Muscle of back (tissue), 13 donors: ENCODE measurements at places on chromosomes 13 and 19.

DNA sequence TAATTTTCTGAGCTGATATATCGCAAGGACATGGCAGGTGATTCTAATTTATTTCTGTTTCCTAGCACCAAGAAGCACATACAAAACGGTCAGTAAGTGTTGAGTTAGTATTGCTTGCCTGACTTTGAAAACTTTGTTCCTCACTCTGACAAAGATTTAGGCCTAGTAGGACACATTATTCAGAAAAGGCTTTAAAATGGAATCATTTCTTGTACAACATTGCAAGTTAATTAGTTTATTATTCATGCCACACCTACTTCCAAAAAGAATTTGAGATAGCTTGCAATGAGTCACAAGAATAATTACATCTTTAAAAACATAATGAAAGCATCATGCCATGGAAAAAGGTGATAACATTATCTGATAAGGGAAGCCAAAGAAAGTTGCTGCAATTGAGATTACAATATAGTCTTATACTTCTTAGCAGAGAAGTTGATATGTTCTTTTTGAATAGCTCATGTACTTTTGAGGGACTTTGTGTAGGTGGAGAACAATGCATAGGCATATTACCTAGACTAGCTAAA lies 474.2 kb downstream of the KLF5 start:
- DNase-seq = no peak

DNA sequence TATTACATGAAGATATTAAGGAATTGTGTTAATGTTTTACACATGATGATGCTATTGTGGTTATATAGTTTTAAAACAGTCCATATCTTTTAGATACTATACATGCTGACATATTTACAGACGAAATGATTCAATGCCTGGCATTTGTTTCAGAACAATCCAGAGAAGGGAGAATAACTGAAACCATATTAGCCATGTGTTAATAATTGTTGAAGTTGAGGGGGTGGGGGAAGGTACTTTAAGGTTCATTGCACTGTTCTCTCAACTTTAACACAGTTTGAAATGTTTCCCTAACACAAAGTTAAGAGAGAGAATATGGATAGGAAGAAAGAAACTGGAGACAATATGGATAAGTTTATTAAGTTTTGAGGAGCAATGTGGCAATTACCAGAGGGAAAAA lies 5.8 kb downstream of the CRYL1 start:
- DNase-seq = peak; percentile 16

GRCh38 chr13:111219950-111220349 lies 100.5 kb upstream of the TEX29 start:
- no peak for DNase-seq

- peak; percentile 67 for DNase-seq
These were observed 82.9 kb upstream of the CACNA1A start for GRCh38 chr19:13588957-13589833.

- DNase-seq = no peak
These were observed 41.4 kb downstream of the ZNF333 start for GRCh38 chr19:14731200-14731599.

- no peak for DNase-seq
These were observed 123.4 kb downstream of the NUFIP1 start for GRCh38 chr13:44865722-44866410.

GRCh38 chr19:29871143-29871542 lies 59.4 kb downstream of the CCNE1 start:
- no peak for DNase-seq

DNA sequence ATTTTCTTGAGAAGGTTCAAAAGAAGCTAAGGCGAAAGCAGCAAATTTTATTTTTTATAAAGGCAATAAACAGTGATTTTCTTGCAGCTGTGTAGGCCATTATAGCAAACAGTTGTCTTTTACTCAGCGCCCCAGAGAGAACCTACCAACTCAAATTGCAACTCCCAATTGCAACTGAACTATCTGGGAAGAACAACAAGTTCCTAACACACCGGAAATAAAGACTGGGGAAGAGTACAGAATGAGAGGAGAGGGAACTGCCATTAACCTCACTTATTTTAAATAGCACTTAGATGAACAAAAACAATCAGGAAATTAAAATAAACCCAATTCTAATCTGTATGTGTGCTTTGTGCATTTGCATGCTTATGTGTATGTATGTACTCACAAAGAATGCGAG lies 171.1 kb downstream of the KCTD12 start:
- DNase-seq = peak; percentile 85

DNA sequence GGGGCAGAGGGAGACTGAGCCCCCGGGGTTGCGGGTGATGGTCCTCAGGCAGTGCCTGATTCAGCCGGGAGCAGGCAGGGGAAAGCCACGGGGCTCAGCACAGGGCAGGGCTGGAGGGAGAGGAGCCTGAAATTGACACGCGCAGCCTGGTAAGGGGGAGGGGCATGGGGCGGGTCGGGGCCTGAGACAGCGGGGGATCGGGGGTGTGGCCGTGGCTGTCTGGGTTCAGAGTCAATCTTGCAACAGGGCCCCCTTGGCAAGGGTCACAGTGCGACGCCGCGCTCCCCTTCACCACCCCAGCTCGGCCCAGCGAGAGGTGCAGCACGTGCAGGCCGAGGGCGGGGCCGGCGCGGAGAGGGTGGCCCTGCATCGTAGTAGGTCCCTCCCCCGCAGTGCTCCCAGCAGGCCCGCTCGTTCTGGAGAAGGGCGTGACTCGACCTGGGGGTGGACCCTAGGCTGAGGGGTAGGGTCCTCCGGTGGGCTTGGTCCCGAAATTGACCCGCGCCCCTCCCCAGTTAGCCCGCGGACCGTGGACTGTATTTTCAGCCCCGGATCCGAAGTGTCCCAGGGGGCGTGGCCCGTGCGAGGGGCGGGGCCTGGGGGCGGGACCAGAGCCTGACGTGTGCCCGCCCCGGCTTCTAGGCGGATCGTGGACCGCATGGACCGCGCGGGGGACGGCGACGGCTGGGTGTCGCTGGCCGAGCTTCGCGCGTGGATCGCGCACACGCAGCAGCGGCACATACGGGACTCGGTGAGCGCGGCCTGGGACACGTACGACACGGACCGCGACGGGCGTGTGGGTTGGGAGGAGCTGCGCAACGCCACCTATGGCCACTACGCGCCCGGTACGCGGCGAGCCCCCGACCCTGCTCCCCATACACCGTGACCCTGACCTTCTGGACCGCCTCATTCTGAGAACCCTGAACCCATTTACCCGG lies 6.0 kb downstream of the RCN3 start:
- peak; percentile 69 for DNase-seq

- DNase-seq = no peak
These were observed 34.1 kb downstream of the PSG5 start for GRCh38 chr19:43152214-43152613.

DNA sequence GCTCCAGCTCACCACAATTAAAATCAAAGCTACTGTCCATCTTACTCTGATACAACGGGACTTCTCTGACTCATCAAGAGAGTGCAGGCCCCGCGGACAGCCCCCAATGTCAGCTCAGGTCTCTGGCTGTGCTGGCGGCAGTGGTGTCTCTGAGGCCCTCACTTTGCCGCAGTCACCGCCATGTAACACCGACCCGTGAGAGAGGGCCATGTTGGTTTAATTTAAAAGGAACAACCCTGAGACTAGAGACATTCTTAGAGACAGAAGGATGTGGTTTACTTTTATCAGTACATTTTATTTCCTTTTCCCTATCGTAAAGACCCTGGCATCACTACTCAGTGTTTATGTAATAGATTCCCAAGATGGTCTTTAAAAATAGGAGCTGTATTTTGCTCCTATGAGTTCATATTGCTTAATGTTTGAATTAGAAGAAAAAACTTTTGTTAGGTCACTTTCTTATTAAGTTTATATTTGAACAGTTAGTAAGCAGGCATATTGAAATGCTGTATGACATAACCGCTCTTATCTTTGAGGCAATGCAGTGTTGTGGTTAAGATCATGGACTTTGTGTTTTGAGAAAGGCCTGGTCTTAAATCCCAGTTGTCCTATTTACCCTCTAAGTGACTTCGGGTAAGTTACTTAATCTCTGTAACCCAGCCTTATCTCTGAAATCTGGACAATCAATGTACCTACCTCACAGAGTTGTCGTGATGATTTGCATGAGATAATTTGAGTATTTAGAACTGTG lies 23.4 kb downstream of the DGKH start:
- no peak for DNase-seq

DNA sequence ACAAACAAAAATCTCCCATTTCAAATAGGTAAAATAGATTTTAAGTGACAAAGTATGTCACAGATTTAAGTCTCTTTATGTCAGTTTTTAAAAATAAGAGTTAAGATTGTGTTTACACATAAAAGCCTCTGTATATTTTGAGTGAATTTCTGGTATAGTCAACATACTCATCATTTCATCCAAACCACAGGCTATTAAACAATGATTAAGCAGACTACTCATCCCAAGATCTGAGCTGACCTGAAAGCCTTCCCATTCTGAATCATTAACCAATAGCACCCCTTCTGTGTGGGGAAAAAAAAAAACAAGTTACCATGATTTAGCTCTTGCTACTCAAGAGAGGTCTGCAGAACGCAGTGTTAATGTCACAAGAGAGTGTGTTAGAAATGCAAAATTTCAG lies 284.4 kb upstream of the NBEA start:
- no peak for DNase-seq

DNA sequence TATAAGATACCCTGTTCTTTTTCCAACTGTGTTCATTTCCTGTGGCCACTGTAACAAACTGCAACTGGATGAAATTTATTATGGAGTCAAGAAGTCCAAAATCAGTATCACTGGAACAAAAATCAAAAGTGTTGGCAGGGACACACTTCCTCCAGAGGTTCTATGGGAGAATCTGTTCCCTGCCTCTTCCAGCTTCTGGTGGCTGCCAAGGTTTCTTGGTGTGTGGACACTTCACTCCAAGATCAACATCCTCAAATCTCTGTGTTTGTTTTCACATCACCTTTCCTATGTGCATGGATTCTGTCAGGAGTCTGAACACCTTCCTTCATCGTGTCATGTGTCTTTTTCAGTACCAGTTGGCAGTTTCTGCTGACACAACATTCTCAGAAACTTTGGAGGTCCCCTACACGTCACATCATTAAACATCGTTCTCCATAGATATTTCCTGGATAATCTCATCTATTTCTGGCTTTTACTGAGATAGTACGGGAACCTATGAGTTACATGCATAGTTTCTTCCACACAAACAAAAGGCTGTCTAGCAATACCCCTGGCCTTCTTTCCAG lies 15.2 kb upstream of the EFNB2 start:
- no peak for DNase-seq

DNA sequence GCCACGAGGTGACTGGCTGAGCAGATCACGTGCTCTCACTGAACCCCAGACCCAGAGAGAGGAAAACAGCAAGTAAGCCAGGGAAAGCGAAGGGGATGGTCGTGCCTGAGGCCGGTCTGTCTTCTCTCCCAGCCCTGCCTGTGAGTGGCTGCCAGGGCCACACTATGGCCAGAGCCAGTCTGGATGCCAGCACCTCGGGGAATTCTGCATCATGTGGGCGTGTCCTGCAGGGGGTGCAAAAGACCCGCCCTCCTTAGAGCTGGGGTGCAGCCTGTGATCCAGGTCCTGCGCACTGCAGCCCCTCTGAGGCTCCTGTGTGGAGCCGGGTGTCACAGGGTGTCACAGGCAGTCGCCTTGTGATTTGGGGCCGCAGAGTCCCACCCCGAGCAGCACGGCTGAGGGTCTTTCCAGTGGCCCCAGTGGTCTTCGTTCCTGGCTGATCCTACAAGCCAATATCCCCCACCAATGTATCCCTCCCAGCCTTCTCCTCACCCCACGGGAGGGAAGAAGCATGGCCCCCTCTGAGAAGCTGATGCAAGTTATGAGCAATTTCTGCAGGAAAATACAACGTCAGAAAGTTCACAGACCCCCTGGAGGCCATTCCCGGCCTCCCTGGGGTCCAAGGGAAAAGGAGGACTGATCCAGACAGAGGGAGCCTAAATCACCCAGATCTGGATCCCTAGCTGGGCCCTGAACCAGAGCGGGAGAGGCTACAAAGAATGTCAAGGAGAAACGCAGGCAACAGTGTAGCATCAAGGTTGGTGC lies 7.7 kb downstream of the PPP1R12C start:
- no peak for DNase-seq

DNA sequence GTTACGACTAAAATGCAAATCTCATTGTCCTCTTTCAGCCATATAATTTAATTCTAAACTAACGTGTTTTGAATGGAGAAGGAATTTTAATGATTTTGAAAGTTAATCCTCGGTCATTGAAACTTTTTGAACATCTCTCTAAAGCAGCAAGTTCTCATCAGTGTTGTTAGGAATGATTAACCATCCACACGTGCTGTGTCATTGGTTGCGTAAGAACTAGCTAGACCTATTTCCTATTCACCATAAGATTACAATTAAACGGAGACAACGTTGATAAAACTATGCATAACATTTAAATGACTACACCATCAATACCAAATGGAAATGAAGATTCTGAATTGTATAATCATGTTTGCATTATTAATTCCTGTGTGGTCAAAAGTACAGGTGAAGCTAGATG lies 155.6 kb upstream of the IRS2 start:
- no peak for DNase-seq

GRCh38 chr19:17488593-17489391 lies 18.5 kb downstream of the SLC27A1 start:
- DNase-seq = no peak
